IPS-NIHi11 (cell line): ENCODE measurements at places on chromosomes 1 and 21.
A peak's percentile ranks its signal among the peaks of the same experiment; 100 is the strongest.

DNA sequence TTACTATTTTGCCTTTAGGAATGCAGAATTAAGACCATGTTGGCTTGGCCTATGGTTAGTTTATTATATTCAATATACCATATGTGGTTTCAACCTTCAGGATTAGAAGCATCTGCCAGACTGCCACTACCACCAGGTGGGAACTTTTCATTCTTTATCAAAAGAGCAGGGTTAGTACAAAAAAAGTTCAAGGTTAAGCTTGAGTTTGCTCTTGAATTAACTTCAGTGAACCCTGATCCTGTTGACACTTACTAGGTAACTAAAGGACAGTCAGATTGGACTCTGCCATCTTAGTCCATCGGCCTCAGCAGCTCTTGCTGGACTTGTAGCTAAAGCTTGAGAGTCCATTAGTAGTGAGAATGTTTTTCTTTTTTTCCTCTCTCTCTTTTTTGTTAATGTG, 22.1 kb downstream of the CLIC4 start:
- DNase-seq: no peak

GRCh38 chr1:85201340-85202091, 700 bp upstream of the SYDE2 start:
- DNase-seq: peak; percentile 92

DNA sequence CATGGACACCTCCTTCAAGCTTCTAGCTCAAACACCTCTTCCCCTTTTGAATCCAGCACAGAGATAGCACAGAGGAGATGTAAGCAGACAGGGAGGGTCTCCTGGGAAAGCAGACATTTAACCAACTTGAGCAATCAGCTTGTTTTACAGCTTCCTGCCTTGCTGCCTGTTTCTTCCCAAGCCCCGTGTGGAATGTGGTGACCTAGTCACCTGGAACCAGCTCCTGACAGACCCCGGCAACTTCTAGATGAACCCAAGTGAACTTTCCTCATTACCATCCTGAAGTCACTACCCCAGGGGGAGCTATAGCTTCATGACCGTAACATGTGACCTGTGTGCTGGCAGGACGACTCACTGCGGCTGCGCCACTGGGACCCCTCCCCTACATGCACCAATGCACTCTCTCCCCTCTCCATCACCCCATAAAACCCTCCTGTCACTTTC, 24.1 kb upstream of the TTF2 start:
- peak; percentile 23 for DNase-seq

- DNase-seq: no peak
Observed at GRCh38 chr1:52554756-52555155, 1.9 kb upstream of the TUT4 start.

DNA sequence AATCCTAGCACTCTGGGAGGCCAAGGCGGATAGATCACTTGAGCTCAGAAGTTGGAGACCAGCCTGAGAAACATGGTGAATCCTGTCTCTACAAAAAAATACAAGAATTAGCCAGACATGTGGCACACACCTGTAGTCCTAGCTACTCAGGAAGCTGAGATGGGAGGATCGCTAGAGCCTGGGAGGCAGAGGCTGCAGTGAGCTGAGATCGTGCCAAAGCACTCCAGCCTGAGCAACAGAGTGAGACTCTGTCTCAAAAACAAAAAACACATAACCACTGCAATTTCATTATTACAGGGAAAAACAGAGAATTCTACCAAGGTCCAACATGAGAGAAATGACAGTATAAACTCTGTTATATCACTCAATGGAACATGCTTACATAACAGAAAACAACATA, 4.4 kb upstream of the TOMM20 start:
- no peak for DNase-seq

- no peak for DNase-seq
Observed at GRCh38 chr1:16118706-16119105, 37.2 kb downstream of the EPHA2 start.

DNA sequence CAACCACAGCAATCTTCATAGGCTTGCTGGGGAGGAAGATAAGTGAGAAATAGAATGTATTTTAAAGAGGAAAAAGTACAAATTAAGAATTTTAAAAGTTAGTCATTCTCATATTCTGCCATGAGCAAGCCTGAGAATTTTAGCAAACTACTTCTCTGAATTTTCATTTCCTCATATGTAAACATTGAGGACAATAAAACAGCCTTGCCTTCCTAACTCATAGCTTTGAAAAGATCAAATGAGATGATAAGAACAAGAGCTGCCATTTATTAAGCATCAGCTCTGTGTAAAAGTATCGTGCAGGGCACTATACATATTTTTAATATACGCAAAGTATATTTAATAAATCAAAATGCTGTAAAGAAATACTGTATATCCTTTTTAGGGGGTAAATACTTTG, 286.0 kb downstream of the NFIA start:
- no peak for DNase-seq

DNA sequence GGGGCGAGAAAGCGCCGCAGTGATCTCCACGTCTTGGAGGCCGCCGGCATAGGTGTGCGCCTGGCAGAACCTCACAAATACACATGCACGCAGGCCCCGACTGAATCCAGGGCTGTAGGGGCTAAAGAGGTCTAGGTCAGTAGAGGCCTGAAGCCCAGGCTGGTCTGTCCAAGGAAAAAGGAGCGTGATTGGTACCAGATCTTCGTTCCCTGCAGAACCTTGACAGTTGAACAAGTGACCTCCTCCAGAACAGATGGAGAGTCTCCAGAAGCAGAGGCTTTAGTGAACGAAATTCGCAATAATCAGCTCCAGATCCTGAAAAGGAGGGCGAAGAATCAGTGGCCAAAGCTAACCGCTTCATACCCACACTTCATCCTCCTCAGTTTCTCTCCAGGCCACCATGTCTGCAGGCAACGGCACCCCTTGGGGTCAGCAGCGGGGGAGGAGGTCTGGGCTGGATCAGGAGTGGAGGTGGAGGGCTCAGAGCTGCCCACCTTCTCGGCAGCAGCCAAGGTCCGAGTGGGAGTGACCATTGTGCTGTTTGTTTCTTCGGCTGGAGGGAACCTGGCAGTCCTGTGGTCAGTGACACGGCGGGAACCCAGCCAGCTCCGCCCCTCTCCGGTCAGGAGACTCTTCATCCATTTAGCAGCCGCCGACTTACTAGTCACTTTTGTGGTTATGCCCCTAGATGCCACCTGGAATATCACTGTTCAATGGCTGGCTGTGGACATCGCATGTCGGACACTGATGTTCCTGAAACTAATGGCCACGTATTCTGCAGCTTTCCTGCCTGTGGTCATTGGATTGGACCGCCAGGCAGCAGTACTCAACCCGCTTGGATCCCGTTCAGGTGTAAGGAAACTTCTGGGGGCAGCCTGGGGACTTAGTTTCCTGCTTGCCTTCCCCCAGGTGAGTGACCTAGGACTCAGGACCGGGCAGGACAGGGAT, 749 bp upstream of the PEX11B start:
- peak; percentile 50 for DNase-seq

- no peak for DNase-seq
Observed at GRCh38 chr1:100942304-100943046, 46.6 kb downstream of the SLC30A7 start.

GRCh38 chr1:205371871-205372660, 15.3 kb upstream of the KLHDC8A start:
- DNase-seq: no peak

GRCh38 chr1:116759636-116760035, 5.4 kb downstream of the CD2 start:
- no peak for DNase-seq

DNA sequence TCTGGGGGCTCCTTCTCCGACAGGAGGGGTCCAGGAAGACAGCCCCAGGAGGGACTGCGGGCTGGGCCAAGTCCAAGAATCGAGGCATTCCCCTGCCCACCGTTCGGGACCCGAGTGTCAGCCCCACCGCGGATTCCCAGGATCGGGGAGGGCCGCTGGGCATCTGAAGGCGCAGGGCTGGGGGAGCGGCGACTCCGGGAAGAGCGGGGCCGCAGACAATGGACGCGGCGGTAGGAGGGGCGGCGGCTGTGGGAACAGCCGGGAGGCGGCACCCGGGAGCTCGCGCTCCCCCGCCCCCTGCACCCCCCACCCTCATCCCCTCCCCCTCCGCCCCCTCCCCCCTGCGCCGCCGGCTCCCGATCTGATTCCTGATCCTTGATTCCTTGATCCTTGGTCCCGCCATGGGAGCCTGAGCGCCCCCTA, at the start of gene VANGL2:
Gene VANGL2 (plus strand): TSS at position 342 of the 423 bp plus-strand sequence. CDS start 15,274 bp downstream, outside the sequence.
- peak; percentile 98 for DNase-seq

DNA sequence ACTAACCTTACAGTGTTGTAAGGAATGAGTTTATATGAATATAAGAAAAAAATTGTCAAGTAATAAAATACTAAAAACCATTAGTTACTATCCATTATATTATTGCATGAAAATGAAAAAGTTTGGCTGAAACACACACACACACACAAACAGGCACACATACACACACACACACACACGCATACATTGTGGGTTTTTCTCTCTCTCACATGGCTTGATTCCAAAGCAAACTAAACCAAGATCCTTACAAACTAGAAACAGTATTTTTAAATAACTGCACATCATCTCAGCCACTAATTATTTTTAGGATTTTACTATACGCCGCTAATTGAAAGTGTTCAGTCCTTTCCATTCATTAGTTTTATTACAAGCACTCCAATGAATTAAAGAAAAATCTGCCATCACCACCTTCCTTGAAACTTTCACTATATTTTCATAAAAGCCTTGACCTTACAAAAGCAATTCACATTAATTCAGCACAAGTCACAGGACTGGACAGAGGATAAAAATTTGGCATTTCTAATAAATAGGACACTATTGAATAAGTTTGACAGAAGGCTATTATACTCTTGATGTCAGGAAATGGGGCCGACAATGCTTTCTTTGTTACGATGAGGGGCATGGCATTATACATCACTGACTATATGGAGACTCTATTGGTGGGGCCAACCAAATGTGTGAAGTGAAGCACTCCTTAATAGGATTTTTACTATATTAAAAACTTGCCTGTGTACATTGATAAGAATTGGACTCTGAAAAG, 187.0 kb upstream of the ESRRG start:
- no peak for DNase-seq
